IMR-90 (cell line): ENCODE measurements at places on chromosomes 6 and 20. TPM values are rescaled to one million over a fixed set of nuclear protein-coding genes. Genes with fewer than 3 reads are reported as not detected.

The MCCD1 gene
- total RNA-seq, result not detected in 2 replicates

GRCh38 chr20:53609491-53610445 is 16.1 kb upstream of the ZNF217 start:
- DNase-seq, result peak; percentile 63

DNA sequence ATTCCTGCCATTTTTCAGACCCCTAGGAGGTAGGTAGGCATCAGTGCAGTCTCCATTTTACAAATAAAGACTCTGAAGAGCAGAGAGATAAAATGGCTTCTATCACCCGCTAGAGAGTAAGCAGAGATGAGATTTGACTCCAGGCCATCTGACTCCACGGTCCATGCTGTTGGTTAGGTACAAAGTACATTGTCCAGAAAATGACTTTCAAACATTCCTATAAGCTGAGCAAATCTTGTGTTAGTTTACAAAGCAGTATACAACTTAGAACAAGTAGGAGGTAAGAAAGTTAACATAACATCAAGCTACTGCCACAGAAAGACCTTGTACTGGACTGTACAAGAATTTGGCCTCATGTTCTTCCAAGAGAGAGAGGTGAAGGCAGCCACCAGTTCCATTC is 14.9 kb downstream of the BTN1A1 start:
- DNase-seq, result peak; percentile 73

The GPR6 gene
- not detected in 2 replicates for total RNA-seq

The CDS2 gene
- total RNA-seq, result 47.1 and 57.5 TPM in 2 replicates

The SLC17A1 gene
- not detected in 2 replicates for total RNA-seq

- no peak for DNase-seq
These were observed 196.6 kb downstream of the JARID2 start for GRCh38 chr6:15442467-15442866.

The GDAP1L1 gene
- total RNA-seq, result not detected in 2 replicates

- peak; percentile 74 for DNase-seq
These were observed 613.5 kb downstream of the PHF3 start for GRCh38 chr6:64249115-64249514.

DNA sequence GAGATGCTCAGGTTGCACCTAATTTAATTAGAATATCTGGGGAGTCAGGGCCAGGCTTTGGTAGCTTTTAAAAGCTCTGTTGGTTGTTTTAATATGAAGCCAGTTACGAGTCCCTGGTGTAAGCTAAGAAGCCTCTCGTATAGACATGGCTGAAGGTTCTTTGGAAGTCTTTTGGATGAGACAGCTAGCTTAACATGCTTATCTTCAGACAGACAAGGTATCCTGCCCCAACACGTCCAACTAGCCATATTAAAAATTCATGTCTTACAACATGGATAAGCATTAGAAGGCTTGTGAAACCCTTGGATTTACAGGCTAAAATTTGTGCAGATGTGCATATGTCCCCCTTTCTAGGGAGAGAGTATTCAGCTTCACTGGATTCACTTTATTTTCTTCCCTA is 105.7 kb upstream of the KCNK16 start:
- DNase-seq, result no peak

DNA sequence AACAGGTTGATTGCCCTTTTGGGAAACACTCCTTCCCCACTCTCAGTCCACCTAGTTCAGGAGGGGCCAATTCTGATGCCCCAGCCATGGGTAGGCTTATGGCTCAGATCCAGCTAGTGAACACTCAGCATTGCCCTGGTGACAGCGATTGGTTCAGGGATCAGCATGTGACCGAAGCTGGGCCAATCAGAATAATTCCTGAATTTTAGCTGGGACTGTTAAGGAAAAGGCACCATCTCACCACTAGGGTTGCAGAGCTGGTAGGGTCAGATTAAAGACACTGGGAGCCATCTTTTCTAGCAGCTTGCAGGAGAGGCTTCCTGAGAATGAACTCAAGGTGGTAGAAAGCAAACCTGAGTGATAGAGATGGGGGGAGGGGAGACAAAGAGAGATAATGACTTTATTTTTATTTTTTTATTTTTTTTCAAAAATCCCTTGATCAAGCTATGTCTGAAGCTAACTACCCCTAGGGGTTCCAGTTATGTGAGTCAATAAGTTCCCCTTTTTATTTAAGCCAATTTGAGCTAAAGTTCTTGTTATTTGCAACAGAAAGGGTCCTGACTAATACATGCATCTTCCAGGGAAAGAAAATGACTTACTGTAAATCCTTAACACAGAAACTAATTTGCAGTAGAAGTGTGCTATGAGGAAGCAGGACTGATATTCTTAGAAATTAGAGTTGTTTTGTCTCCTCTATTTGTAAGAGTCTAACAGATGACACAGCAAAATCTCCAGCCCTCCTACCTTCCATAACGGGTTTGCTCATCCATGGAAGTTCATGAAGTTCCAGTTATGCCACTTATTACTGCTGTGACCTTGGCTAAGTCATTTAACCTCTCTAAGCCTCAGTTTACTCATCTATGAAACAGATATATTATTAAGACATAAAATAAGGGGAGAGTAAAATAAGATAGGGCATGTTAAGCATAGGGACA is 44.7 kb downstream of the EYA2 start:
- no peak for DNase-seq

DNA sequence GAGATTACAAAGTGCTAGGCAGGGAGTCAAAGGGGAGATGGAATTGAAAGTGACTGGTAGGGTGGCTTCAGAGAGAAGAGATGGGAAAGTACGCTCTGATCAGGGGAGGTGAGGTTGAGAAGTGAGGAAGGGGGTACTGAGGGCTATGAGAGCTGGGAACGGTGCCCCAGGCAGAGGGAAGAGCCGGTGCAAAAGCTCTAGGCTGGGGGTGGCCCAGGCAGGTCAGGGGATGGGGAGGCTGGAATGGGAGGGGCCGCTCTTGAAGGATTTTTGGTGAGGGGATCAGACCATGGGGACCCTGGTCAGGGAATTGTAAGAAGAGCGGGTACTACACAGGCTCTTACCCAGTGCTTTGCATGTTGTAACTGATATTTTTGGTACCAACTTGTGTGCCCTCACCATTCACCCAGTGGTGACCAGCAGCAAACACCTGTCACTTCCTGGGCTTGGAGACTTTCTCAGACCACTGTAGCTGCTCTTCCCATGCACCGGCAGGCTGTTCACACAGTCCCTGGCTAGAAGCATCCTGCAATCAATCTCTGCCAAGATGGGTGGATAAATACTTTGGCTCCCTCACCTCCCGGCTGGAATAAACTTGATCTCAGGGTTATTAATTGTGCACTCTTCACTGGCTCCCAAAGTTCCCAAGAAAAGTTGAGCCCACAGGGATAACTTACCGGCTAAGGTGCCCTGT is 24.0 kb downstream of the PCK1 start:
- no peak for DNase-seq

GRCh38 chr20:57985278-57985677 is 243.2 kb downstream of the ANKRD60 start:
- DNase-seq, result no peak

The CLIC5 gene
- total RNA-seq, result not detected in 2 replicates

DNA sequence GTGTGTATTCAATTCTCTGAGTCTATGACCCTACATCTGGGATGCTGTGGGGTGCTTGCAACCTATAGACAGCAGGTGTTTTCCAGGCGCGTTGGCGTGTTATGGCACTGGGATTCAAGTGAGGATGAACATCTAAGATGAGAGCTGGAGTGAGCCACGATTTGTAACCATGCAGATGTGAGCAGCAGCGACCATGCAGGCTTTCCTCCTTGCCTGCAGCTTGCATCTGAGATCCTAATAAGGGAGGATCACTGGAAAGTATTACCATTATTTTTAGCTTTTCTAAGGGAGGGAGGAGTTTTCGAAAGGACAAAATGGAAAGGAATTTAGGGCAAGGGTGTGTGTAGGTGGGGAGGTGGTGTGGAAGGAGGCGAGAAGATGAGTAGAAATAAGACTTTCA is 216.7 kb downstream of the ATXN1 start:
- no peak for DNase-seq

The IRF4 gene
- total RNA-seq, result not detected in 2 replicates

DNA sequence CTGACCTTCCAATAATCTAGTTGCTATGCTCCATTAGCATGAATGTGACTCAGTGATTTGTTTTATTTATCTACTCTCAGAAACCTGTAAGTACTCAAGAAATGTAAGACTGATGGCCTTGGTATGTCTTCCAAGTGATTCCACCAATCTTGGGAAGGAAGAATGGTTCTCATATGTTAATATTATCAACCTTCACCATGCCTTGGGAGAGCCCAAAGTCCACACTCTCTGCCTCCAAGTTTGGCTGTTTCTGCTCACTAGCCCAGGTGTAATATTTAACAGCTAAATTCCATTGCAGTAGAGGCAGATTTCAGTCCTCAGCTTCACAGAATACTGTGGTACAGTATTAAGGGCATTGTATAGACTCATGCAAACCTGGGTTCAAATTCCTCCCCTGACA is 51.8 kb downstream of the CLIC5 start:
- DNase-seq, result no peak

The COL19A1 gene
- total RNA-seq, result under 0.01 TPM in 1 of 2 replicates, not detected in the other

- DNase-seq, result no peak
These were observed 114.7 kb downstream of the ERMARD start for GRCh38 chr6:169866140-169866534.

- DNase-seq, result no peak
These were observed 5.1 kb downstream of the C6orf132 start for GRCh38 chr6:42137194-42137753.

GRCh38 chr6:1796706-1797529 is 187.2 kb downstream of the FOXC1 start:
- peak; percentile 72 for DNase-seq
